ENCODE measurements at places on chromosomes 4 and X.

GRCh38 chr4:165740911-165741310, 132.1 kb upstream of the TLL1 start:
- DNase-seq, result no peak

DNA sequence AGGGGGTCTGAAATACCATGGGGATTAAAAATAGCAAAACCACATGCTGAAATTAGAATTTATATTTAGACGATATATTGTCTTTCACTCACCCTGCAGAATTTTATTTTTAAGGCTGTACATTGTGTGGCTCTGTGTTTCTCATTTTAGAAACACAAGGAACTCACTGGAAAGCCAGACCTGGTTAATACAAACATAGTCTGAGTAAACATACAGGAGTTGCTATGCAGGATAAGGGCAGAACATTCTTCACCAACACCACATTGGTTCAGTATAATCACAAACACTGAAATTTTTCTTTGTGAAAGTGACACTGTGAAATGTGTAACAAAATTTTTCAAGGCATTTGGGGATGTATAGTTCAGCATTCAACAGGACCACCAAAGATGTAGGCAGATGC, 115.5 kb downstream of the ARX start:
- DNase-seq, result no peak

DNA sequence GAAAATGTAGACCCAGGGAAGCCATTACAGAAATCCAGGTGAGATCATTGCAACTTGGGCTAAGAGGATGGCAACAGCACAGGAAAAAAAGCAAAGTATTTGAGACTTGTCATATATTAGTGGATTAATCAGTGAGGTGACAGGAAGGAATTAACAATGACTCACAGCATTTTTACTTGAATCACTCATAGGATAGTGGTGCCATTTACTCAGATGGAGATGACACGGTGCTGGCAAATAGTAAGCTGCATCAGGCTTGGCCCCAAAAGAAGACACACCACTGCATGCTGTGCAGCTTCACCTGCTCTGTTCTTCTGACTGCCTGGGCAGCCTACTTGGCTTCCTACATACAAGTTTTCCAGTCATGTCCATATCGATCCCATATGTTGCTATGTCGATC, 144.8 kb downstream of the FRYL start:
- no peak for DNase-seq

DNA sequence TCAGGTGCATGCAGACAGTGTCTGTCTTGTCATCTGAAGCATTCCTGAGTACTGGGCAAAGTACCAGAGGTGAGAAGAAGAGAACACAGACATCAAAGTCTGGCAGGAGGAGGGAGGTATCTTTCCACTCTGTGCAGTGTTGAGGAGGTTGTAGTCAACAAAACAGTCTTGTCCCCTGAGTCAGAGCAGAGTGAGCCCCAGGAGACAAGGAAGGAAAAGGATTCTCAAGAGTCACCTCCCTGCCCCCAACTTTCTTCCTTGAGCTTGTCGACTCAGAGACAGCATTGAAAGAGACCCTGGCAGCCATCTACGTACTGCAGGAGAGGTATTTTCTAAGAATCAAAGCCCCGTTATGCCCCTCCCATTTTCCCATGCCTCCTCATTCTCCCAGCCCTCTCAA, 4.4 kb upstream of the SRPX start:
- no peak for DNase-seq

GRCh38 chr4:3860913-3861636, 94.9 kb downstream of the ADRA2C start:
- DNase-seq, result no peak

- DNase-seq, result no peak
Observed at GRCh38 chr4:117971403-117971802, 62.9 kb upstream of the NDST3 start.

- DNase-seq, result no peak
Observed at GRCh38 chr4:122803788-122804208, 22.8 kb upstream of the FGF2 start.

GRCh38 chr4:56440983-56441382, 4.9 kb downstream of the PAICS start:
- no peak for DNase-seq

DNA sequence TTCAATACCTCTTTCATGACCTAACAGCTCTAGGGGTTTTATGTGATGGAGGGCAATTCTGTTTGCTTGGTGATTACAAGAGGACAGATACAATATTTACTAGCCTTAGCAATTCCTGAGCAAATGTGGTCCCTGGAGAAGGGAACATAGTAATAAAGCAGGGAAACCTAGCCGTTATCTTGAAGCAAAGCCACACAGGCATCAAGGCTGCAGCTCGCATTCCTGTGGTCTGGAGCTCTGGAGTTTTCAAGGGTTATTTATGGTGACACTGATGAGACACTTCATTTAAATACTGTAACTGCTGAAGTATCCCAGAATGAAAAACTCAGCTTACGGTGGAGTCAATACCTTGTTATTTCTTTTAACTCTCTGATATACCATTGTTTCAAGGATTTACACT, 66.8 kb downstream of the AFF2 start:
- no peak for DNase-seq

DNA sequence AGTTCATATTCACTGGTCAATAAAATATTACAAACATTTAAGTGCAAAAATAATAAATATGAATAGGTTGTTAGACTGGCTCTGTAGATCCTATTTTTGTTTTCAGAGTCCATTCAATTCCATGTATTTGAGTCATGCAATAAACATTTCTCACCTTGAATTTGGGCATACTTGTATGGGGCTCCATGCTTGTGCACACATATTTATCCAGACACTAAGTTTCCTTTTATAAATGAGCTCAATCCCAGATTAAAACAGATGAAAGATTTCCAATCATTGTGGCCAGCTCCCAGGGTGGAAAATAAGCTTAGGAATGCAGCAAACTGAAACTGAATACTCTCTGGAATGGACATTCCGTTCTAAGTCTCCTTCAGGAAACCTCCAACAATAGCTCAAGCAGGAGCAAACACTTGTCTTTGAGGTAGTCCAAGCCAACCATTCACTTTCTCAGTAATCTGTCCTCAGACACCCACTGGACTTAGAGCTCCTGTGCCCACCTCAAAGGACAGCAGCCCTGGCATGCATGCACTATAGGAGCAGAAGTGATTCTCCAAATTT, 16.4 kb downstream of the DMD start:
- DNase-seq, result no peak

DNA sequence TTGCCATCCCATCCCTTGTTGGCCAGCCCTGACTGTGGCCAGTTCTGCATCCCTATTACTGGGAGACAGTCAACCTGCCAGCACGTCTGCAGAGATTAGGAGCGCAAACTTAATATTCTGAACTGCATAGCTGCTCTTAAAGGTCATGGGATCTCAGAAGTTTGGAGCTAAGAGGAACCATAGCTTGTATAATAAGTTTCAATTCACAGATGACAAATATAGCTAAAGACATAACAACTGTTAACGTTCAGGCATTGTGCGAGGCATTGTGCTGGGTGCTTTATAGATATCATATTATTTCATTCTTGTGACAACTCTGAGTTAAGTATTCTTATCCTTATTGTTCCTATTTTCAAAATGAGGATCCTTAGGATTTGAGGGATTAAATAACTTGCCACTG, 3.7 kb downstream of the SCARB2 start:
- DNase-seq, result no peak
